GOT3 (cell line): ENCODE measurements at places on chromosomes 6 and 20.
A peak's percentile ranks its signal among the peaks of the same experiment; 100 is the strongest.

DNA sequence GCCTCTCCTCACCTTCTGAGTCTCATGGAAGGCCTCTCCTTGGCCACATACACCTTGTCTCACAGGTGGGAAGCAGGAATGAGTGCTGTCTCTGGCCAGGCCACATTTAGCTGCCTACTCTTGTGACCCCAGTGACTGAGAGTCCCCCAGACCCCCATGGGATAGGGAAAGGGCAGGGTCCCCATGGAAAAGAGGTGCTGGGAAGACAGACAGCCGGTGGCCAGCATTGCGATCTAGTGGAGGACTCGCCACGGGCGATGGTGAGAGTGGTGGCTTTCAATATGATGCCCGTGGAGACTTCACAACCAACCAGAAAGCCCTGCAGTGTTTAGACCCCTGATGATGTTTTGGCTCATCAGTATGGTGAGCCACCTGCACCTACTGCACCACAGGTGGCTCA, 19.8 kb downstream of the MANBAL start:
- DNase-seq, result no peak

- no peak for DNase-seq
These were observed 990 bp upstream of the TRAF3IP2 start for GRCh38 chr6:111606620-111607115.

DNA sequence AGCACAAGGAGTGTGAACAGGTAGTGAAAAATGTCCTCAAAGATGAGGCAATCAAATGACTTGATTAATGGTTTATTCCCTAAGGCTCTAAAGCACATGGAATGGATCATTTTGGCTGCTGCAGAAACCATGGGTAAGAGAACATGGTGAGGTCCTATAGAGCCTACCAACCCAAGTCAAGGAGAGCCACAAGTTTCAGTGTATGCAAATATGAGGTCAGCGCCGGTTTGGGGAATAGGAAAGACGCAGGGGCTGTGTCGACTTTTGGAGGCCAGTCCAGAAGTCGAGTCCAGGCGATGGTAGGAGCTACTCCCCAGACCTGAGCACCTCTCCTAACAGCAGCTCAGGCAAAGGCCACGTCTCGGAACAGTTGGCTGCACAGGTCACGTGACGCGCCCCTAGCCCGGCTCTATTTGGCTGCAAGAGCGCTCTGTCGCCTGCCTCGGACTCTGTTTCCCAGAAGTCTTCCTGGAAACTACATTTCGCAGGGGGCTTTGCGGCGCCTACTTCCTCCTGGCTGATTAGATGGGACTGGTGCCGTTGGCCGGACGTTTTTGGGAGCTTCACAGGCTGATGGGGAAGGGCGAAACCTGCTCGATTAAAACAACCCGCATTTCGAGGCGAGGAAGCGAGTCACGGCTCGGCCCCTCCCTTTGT, 74.4 kb upstream of the CHD6 start:
- peak; percentile 58 for DNase-seq

GRCh38 chr20:46213946-46214823, 94.1 kb downstream of the CDH22 start:
- peak; percentile 65 for DNase-seq

- no peak for DNase-seq
These were observed 87.6 kb downstream of the BMP2 start for GRCh38 chr20:6855104-6855503.

DNA sequence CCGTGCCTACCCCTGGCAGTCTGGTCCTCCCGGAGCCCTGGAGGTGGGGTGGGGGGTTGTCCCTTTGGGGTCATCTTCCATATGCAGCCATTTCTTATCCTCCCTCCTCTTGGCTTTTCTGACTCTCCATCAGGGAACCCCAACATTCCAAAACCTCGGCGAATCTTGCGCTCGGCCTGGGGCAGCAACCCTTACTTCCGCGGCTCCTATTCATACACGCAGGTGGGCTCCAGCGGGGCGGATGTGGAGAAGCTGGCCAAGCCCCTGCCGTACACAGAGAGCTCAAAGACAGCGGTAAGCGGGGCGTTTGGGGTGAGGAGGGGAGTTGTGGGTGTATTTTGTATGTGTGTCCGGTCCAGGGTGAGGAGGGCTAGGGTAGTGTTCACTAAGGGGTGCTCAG, 168.0 kb upstream of the RNF24 start:
- DNase-seq, result no peak

DNA sequence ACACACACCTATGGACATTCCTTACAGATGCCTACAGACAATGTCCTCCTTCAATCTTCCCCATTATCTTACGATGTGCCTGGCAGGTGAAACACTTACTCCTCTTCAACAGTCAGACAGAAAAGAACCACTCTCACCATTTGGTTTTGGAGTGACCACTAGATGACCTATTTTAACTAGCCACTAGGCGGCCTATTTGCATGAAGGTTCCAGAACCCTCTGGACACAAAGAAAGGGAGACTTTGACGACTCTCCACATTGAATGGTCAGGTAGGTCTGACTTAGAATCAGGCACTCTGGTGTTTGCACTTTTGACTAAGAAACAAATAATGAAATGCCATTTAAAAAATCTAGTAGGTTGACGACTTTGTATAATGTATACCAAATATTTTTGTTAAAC, 42.0 kb downstream of the PNLDC1 start:
- DNase-seq, result no peak

- DNase-seq, result no peak
These were observed 71.3 kb upstream of the EYA2 start for GRCh38 chr20:46823271-46823751.

DNA sequence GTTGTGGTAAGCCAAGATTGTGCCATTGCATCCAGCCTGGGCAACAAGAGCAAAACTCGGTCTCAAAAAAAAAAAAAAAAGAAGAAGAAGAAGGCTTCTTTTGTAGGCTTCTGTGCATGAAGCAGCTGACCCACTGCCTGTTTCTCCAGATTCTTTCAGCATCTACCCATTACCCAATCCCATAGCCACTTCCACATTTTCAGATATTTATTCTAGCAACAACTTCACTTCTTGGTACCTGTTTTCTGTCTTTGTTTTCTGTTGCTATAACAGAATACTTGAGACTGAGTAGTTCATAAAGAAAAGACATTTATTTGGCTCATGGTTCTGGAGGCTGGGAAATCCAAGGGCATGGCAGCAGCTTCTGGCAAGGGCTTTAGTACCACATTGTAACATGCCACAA, 95.3 kb upstream of the SGK1 start:
- DNase-seq, result no peak

DNA sequence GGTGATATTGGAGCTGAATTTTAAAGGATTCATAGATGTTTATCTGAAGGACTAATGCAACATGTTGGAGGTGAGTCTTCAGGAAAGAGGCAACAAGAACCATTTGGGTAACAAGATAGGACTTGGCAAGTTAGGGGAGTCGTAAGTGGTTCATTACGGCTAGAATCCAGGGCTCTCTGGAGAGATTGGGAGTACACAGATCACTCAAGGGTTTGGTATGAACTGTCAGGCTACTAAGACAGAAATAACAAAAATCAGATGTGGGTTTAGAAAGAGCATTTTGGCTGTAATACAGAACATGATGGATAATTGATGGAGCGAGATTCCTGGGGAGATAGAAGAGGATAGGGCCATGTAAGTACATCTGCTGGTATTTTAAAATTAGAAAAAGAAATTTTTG, 86.3 kb upstream of the ESR1 start:
- DNase-seq, result no peak

DNA sequence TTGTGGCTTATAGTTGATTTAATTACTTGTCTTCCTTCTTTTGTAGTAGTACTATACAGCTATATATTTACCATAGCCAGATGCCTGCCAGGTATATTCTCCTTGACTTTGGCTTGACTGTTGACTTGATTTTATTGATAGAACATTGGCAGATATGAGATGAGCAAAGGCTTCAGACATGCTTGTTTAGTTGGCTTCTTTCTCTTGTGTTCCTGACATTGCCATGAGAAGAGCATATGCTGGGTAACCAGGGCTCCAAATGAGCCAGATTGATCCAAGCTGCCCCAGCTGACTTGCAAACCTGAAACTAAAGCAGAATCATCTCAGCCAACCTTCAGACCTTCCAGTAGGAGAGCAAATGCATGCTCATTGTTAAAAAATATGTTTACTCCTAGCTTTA, 508.1 kb upstream of the BTBD3 start:
- DNase-seq, result no peak

GRCh38 chr20:59772373-59772705, 161.1 kb downstream of the SYCP2 start:
- DNase-seq, result no peak

GRCh38 chr20:33858666-33859065, 47.5 kb downstream of the CHMP4B start:
- no peak for DNase-seq

GRCh38 chr6:7919871-7920270, 9.3 kb upstream of the TXNDC5 start:
- DNase-seq, result no peak

DNA sequence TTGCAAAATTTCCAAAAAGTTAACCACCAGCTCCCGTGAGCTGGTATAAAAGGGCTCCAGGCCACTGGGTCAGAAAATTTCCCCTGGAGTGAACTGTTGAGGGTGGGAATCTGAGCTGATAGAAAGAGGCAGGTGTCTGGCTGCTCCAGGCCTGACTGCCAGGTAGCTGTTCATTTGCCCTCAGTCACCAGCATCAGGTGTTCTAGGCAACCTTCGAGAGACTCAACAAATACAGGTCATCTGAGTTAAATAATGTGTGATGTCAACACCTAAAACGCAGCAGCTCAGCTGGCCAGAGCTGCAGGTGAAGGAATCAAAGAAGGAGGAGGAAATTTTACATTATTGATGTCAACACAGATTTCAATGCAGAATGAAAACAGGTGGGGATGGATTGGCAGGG, 46.7 kb downstream of the KCNK5 start:
- DNase-seq, result no peak

DNA sequence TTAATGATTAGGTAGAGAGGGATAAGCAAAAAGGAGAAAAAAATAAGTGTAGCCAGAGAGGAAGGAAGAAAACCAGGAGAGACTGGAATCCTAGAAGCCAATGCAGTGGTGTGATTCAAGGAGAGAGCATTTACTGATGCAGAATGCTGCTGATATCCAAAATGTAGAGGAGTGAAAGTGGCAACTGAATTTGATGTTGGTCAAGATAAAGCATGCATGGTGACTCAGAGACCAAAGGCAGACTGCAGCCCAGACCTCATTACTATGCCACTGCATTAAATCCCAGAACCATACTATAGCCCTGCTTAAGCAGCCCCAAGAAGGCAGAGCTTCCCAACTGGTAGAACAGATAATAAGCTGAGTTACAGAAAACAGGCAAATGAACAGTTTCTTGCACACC, 15.8 kb downstream of the KLHL32 start:
- DNase-seq, result no peak

- DNase-seq, result no peak
These were observed 297.3 kb downstream of the PHACTR1 start for GRCh38 chr6:13013681-13014503.

GRCh38 chr6:12941422-12941821, 224.9 kb downstream of the PHACTR1 start:
- DNase-seq, result no peak

GRCh38 chr6:108285381-108285780, 9.5 kb upstream of the AFG1L start:
- DNase-seq, result no peak

DNA sequence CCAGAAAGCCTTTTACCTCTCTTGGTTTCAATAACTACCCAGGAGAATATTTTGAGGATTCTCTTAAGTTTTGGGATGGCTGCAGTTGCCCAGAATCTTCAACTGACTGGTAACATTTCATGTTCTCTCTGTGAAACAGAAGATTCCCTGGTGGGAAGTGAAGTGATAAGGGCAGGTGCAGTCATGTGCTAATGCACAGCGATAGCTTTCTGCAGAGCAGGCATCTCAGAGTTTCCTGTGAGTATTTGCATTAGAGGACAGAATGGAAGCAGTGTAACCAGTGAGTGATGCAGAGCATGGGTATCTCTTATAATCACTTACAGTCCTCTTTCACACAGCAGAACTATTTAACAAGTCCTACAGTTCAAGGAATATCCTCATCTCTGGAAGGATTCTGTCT, 76.1 kb downstream of the HCRTR2 start:
- DNase-seq, result no peak

DNA sequence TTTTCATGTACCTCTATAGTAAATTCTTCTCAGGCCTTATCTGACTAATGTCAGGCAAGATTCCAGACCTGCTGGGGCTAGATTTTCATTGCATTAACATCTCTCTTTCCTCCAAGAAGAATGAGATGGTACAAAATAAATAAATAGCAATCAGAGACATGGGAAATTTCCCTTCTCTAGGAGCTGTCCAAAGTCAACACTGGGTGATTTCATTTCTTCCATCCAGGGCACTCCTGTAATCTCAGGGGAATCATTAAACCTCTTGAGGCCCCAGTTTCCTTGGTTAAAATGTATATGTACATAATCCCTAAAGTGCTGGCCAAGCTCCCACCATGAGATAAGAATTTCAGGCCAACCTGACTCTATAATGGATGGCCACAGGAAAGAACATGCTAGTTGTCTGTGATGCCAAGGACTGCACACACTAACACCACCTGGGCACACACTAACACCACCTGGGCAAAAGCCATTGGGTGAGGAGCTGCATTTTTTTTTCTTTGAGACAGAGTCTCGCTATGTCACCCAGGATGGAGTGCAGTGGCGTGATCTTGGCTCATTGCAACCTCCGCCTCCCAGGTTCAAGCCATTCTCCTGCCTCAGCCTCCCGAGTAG, 912 bp downstream of the IL17F start:
- no peak for DNase-seq

- DNase-seq, result no peak
These were observed 825.5 kb upstream of the MANEA start for GRCh38 chr6:94751641-94752329.

DNA sequence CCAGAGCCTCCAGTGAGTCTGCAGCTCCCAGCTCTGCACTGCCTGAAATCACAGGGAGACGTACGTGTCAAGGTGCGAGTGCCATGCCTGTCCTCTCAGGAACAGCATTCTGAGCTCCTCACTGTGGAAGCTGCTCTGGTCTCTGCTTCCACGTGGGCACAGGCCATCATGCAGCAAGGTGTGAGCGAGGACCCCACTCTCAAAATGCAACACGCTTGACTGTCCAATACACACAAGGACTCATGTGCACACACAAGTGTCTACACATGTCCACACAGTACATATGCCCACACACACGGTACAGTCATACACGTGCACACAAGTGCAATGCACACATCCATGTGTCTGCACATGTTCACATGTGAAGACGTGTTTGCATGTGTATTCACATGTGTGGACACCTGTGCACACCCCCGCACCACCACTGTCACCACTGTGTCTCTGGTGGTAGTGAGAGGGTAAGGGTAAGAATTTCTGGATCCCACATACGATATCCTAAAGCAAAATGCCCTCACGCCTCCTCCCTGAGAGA, 260.5 kb downstream of the DLL1 start:
- DNase-seq, result no peak

DNA sequence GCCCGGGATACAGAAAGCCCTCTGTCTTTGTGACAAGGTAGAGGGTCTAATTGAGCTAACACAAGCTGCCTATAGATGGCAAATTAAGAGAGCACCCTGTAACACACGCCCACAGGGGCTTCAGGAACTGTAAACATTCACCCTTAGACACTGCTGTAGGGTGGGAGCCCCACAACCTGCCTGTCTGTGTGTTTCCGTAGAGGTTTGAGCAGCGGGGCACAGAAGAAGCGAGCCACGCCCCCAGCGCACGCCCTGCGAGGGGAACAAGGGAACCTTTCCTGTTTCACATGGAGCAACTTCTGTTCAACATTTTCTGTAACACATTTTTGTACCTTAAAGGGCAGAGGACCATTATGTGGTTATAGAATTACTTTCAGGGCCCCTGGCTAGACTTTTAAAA, 231.7 kb upstream of the EXOC2 start:
- no peak for DNase-seq
